Left kidney (tissue), 8 donors: ENCODE measurements at places on chromosomes 2 and 18.

DNA sequence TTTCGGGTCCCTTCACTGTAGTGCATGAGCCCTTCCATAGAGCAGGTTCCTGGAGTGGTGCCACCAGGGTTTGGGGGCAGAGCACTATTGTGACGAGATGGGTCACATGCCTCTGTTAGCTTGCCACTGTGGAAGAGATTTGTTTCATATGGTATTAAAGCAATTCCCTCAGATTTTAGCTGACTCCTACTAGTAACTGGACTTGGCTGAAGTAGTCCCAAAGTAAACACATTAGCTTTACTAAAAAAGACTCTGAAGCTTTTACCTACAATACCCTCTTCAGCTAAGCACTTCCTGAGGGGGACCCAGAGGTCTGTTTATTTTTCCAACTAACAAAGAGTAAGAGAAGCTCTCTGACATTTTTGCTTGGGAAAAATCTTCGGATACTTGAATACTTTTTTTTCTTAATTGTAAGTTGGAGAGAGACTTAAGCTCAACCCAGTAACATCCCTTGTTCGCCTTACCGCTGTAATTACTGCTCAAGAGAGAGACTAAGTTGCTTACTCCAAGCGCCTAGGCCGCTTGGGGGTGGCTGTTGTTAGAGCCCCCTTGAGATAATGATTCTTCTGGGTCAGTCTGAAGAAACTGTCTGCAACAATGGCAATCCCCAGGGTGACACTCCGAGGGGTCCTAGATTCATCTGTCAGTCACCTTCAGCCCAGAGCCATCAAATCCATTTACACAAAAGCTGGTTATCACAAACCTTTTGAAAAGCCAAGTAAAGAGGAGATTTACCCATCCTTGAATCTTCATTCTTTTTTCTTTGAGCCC, 177.4 kb downstream of the FIGN start:
- no peak for DNase-seq

DNA sequence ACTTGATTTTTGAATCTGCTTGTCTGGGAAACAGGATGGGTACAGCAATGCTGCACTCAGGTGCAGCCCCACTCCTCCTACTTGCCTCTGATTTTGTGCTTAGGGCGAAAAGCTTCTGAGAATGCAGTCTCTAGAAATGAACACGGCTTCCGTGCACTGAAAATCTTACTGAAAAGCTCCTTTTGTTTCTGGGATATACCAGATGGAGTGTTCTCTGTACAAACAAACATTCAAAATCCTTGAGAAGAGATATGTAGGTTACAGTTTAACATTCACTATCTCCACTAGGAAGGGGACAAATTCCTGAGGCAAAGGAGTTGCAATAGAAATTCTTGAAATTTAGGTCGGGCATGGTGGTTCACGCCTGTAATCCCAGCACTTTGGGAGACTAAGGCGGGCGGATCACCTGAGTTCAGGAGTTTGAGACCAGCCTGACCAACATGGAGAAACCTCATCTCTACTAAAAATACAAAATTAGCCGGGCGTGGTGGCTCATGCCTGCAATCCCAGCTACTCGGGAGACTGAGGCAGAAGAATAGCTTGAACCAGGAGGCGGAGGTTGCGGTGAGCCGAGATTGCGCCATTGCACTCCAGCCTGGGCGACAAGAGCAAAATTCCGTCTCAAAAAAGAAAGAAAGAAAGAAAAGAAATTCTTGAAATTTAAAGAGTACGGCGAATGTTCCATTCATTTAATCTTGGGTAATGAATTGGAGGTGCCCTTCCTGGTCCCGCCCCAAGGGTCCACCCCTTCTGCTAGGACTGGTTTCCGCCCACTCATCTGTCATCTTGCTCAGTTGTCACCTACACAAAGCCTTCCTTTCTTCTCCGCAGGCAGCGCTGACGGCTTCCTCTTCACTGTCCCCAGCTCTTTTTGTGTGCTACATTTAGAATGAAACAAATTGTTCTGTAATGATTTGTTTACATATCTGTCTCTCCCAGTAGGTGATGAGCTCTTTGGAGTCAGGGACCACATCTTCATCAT, 92.4 kb downstream of the SOCS6 start:
- no peak for DNase-seq

GRCh38 chr2:174395969-174396630, 570 bp downstream of the SCRN3 start:
- DNase-seq: peak; percentile 17

DNA sequence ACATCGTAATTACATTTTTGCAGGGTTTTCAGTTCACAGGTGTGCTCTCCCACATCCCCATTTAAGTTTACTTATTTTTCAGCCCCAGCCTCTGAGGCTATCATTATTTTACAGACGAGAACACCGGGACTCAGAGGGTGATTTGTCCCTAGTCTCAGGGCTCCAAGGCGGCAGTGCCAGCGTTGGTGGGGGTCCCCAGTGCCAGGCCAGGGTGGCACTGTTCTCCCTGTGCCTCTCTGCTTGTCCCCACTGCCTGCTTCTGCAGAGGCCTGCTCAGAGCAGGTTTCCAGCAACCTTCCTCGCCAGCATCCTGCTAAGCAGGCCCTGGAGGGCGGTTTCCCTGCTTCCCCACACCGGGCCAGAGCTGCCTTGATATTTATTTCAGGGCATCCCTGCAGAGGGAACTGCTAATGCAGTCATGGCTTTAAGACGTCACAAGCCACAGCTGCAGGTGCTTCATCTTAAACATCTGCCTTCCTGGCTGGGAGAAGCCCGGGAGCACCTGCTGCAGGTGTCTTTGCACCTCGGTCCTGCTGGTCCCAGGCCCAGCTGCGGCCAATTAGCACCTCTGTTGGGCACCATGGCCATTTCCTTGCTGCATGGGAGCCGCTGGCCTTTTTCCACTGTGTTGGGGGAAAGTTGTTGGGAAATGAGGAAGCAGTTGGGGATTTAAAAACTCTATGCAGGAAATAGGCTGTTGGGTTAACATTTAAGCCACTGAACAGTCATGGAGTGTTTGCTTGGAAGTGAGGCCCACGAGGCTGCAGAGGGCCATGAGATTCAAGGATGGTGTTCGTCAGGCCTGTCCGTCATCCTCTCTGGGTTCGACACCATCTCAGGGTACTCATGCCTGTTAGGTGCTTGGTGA, 22.8 kb downstream of the HPCAL1 start:
- DNase-seq: no peak

GRCh38 chr2:201298462-201299052, 38.2 kb downstream of the CASP8 start:
- DNase-seq: no peak

GRCh38 chr2:18284331-18284730, 276.1 kb downstream of the RDH14 start:
- no peak for DNase-seq

GRCh38 chr2:119888680-119889079, 124.2 kb upstream of the EPB41L5 start:
- no peak for DNase-seq

DNA sequence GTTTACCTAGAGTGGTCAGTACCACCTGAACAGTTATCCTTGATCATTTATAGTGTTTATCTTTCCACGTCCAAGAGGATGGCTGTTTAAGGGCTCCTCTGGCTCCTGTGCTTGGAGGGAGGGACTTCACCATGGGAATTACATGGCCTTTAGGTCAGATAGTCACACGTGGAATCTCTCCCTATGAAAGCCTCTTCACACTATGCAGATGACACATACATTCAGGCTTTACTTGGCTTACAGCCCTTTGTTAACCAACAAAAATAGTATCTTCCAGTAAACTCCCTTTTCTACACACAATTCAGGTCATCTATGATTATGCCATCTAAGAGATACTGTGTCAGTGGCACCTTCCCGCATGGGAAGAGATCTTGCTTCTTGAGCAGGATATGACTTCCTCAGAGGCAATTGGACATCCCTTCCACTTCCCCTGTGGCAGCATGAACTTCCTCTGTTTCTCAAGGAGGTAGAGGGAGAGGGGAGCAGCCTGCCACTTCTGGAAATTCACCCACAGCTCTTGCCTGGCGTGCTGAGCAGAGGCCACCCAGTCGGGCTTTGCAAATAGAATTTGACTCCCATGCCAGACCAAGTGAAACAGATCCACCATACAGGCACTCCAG, 53.5 kb downstream of the COLEC12 start:
- no peak for DNase-seq
